GM23248 (cell line): ENCODE measurements at places on chromosomes 12 and 14.

GRCh38 chr12:92158796-92159439 is 13.3 kb upstream of the BTG1 start:
- no peak for DNase-seq

GRCh38 chr14:75494896-75495295 is 27.4 kb upstream of the BATF start:
- DNase-seq, result peak; percentile 31

DNA sequence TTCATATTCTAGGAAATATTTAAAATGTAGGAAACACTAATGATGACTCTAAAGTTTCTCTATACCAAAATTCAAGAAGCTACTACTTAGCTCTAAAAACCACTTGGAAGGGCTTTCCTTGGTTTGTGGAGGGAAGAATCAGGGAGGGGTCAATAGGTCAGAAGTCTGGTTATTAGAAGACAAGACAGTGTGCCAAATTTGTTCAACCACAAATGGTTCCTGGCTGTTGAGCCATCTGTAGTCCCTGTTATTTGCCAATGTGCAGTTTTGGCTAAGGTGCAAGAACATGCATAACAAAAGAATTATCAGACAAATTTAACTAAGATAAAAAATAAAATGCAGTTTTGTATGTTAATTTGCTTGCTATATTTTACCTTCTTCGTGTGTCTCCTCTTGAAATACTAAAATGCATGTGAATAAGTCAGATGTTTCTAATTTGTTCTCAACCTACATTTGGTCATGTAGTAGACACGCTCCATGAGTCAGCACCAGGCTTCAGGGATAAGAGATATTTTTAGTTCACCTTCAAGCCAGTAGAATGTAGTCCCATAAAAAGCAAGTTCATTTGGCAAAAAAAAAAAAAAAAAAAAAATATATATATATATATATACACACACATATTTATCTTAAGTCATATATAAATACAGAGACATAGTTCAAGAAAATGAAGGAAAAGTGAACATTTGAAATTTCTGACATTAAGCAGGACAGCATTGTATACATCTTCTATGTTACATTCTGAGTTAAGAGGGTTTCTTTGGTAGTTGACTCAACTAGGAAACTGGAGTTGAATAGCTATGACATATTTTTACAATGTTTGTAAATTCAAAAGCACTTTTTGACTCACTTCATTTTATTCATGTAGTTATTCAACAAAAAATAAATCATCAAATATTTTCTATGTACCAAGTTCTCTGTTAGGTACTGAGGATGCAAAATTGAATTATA is 123.3 kb downstream of the KCNC2 start:
- DNase-seq, result peak; percentile 82

GRCh38 chr12:49170924-49171323 is 18.0 kb downstream of the TUBA1A start:
- no peak for DNase-seq

- DNase-seq, result no peak
Measured at GRCh38 chr12:45292486-45293195, 76.7 kb downstream of the ANO6 start.

DNA sequence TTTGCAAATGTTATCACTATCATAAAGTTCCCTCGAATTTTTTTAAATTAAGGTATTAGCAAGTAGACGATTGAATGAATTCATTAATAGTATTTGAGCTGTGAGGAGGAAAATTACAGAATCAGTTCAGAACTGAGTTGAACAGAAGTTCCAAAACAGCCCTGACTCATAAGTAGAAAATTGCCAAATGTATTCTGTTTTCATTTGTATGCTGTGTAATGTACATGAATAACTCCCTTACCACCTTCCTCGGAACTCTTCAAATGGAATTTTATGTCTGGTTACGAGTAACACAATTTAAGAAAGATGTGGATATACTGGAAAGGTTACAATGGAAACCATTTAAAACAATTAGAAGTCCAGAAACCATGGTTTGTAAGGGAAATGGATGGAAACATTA is 283.3 kb upstream of the FAR2 start:
- DNase-seq, result peak; percentile 51

- DNase-seq, result no peak
Measured at GRCh38 chr14:99664058-99664936, 19.4 kb downstream of the HHIPL1 start.

- DNase-seq, result peak; percentile 27
Measured at GRCh38 chr12:100845095-100845494, 50.5 kb downstream of the ANO4 start.
